CD4-positive, CD25-positive, alpha-beta regulatory T cell (primary cell): ENCODE measurements at places on chromosomes 1 and 21. TPM values are rescaled to one million over a fixed set of nuclear protein-coding genes. Genes with fewer than 3 reads are reported as not detected.

The HES5 gene
- polyA plus RNA-seq: not detected

- DNase-seq: no peak
Measured at GRCh38 chr1:84020151-84020550, 21.2 kb upstream of the TTLL7 start.

DNA sequence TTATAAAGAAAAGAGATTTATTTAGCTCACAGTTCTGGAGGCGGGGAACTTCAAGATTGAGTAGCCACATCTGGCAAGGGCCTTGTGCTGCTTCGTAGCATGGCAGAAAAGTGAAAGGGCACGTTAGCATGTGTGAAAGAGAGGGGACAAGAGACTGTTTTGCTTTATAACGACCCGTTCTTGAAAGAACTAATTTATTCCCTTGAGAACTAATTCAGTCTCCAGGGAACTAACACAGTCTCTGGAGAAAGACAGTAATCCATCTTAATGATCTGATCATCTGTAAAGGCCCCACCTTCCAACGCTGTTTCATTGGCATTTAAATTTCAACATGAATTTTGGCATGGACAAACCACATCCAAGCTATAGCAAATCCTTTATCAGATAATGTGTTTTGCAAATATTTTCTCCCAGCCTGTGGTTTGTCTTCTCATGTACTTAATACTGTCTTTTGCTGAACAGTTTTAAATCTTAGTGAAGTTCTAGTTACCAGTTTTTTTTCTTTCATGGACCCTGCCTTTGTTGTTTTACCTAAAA lies 26.1 kb downstream of the MTR start:
- no peak for DNase-seq

The OR2L3 gene
- polyA plus RNA-seq: not detected

The GBP7 gene
- 0.11 TPM for polyA plus RNA-seq

DNA sequence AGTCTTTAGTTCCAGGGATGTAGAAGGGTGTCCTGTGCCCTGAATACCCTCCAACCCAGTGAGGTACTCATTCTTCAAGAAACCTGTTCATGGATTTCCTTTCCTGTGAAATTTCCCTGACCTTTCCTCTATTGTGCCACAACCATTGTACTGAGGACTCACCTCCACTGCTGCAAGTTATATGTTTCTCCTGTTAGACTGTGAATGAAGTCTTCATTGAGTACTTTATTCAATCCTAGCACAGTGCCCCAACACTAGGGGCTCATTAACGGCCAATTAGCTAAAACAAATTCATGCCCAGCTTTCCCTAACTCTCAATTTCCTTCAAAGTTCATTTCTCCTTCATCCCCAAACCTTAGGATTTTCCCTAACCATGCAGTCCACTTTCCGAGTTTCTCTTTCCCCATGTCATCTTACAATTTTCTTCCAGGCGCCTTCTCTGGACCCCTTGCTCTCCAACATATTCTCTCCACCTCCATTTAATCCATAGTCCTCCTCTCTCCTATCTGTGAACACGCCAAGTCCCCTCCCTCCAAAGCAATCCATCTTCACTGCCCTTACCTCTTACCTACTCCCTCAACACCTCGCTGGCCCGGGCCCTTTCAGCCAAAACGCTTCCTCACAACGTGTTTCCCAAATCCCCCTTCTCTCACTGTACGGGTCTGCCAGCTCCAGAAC lies 1.3 kb downstream of the TRIM33 start:
- no peak for DNase-seq

The GMEB1 gene
- polyA plus RNA-seq: 16.2 TPM

DNA sequence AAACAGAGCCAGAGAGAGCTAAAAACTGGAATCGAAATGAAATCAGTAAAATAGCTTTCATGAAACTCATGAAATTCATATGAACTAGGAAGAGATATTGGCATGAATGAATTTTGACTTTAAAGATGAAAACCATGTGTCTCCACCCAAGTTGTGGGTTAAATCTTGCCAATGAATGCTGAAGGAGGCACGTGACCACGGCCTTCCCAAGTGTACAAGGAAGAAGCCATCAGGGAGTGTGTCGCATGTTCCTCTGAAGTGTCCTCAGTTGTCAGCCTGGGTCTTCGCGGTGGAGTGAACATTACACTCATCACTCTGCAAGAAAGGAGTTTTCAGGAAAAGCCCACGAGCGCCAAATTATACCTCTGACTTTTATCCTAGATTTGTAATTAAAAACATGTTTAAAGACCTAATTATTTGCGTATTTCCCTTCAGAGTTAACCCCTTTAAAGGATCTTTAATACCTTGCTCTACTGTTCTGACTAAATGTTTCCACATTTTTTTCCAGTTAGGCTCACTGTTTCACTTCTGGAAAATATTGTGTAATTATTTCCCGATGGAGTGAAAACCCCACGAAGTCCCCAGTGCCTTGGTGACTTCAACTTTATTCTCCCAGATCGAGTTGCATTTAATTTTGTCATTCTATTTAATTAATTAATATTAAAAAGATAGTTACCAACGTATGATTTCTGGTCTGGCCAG lies 118.3 kb downstream of the DHRS3 start:
- no peak for DNase-seq
